GM12865 (cell line): ENCODE measurements at places on chromosomes 7 and 10.
A peak's percentile ranks its signal among the peaks of the same experiment; 100 is the strongest.

- no peak for DNase-seq
Observed at GRCh38 chr10:58857251-58857805, 319.1 kb upstream of the PHYHIPL start.

DNA sequence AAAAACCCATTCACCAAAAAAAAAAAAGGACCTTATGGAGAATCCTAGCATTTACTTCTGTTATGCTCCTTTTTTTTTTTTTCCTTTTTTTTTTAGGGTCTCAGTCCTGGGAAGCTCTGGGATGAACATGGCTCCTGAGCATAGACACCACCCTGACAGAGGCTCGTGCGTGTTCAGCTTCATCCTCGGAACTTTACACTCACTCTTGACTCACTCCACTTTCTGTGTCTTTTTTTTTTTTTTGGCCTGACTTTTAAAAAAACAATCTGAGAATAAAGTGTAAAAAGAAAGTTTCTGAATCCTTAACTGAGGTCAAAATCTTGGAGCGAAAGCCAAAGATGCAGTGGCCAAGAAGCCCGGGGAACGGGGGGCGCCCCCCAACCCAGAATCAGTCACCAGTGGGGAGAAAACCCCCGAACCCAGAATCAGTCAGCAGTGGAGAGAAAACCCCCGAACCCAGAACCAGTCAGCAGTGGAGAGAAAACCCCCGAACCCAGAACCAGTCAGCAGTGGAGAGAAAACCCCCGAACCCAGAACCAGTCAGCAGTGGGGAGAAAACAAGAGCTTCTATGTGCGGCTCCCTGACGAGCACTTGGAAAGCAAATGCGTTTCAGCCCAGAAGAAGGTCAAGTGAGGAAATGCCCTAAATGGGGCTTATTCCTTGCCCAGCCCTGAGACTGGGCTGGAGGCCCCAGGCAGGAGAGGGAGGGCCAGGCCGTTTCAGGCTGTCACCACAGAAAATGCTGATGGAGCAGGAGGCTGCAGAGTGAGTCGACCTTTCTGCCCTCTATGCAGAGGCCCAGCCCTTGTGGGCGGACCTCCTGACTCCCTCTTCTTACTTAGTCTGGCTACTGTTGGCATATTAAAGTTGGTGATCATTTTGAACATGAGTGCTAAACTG is 19.0 kb upstream of the PFKP start:
- no peak for DNase-seq

GRCh38 chr7:131097662-131098376 is 229.9 kb upstream of the MKLN1 start:
- peak; percentile 13 for DNase-seq

DNA sequence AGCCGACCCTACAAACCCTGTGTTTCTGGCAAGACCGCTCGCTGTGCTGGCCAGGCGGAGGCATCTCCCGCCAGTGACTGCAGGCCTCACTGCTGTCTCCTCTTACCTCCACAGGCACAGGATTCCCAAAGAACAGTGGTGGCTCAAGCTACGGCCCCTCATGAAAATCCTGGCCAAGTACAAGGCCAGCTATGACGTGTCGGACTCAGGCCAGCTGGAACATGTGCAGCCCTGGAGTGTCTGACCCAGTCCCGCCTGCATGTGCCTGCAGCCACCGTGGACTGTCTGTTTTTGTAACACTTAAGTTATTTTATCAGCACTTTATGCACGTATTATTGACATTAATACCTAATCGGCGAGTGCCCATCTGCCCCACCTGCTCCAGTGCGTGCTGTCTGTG is 36.2 kb downstream of the PITRM1 start:
- no peak for DNase-seq

DNA sequence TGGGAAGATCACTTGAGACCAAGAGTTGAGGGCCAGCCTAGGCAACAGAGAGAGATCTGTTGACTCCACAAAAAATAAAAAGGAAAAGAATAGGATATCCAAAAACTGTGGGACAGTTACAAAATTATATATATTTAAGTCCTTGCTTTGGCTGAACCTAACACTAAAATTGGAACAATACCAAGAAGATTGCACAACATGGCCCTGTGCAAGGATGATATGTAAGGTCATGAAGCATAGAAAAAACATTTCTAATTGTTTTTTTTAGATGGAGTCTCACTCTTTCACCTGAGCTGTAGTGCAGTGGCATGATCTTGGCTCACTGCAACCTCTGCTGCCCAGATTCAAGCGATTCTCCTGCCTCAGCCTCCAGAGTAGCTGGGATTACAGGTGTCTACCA is 139.0 kb downstream of the TPST1 start:
- no peak for DNase-seq

DNA sequence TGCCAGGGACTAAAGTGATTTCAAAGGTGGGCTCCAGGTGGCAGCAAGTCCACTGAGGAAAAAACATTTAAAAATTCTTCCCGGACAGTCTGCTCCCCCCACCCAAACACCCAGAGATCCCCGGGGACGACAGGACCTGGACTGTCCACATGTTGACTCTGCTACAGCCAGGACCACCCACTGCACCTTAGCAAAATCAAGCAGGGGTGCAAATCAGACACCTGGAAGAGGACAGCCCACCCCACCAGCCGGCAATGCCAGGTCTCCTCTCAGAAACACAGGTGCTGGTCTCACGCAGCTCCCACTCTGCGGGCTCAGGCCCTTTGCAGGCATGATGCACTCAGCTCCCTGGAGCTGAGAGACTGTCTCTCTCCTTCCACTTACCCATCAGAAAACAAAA is 251.9 kb downstream of the TNS3 start:
- DNase-seq = no peak

DNA sequence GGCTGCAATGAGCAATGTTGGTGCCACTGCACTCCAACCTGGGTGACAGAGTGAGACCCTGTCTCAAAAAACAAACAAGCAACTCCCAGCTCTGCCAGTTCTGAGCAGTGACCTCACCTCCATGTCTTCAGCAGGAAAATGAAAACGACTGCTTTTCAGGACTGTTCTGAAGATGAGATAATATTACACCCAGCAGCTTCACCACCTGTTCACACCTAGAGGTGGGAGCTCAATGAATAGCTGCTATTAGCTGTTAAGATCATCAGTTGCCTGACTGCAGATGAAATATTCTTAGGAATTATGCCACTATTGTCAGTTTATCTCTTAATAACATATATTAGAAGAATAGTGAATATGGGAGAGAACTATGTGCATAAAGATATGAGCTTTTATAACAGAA is 48.4 kb upstream of the CYTH3 start:
- no peak for DNase-seq

DNA sequence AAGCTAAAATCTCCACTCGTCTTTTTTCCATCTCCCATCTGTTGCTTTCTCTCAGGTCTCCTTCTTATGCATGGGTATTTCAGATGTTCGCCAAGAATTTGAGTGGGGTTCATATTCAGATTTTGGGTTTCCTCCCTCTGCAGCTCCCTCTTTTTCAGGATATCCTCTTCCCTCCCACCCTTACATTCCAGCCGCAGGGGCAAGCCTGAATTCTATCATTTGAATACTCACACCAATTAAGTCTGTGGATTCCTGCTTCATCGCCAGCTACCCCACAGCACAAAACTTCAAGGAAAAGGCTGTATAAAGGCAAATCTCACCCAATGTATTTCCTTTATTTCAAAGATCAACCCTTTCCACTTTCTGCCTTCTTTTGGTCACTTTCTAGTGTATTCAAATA is 41.6 kb upstream of the FOXI2 start:
- DNase-seq = no peak

- no peak for DNase-seq
Observed at GRCh38 chr7:80596933-80597517, 41.4 kb upstream of the CD36 start.

DNA sequence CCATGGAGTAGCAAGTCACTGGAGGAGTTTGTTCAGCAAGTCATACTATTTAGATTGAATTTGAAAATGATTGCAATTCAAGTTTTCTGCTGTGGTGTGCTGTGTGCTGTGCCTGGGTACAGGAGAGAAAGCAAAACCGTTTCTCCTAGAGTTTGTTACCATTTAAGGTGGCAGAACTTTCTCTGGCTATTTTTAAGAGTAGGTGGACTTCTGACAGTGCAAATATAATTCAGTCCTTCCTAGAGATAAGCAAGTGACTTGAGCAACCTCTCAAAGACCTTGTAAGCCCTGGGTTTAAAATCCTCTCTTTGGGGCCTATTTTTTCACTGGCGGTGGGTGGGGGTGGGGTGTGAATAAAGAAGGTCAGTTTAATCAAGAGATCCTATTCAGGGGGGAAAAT is 42.9 kb upstream of the FGL2 start:
- DNase-seq = no peak

- DNase-seq = no peak
Observed at GRCh38 chr10:86300399-86300925, 66.1 kb downstream of the GRID1 start.

GRCh38 chr10:12503311-12503710 is 154.0 kb downstream of the CAMK1D start:
- DNase-seq = no peak

GRCh38 chr7:11478882-11479281 is 353.1 kb downstream of the THSD7A start:
- no peak for DNase-seq

DNA sequence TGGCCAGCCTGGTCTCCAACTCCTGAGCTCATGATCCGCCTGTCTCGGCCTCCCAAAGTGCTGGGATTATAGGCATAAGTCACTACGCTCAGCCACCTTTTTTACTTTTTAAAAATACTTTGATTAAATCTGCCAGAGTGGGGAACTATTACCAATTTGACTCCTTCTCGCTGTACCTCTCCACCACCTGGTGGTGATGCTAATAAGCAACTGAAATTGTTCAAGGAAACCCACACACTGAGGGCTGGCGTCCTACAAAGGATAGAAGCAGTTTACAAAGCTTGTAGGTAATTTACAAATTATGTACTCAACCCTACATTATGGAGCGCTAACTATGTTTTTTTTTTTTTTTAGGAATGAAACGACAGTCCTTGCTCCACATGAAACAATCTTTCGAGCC is 111.1 kb downstream of the CPED1 start:
- peak; percentile 5 for DNase-seq

GRCh38 chr7:24656608-24657007 is 83.4 kb downstream of the PALS2 start:
- no peak for DNase-seq

- no peak for DNase-seq
Observed at GRCh38 chr7:137975768-137976167, 26.1 kb downstream of the CREB3L2 start.

DNA sequence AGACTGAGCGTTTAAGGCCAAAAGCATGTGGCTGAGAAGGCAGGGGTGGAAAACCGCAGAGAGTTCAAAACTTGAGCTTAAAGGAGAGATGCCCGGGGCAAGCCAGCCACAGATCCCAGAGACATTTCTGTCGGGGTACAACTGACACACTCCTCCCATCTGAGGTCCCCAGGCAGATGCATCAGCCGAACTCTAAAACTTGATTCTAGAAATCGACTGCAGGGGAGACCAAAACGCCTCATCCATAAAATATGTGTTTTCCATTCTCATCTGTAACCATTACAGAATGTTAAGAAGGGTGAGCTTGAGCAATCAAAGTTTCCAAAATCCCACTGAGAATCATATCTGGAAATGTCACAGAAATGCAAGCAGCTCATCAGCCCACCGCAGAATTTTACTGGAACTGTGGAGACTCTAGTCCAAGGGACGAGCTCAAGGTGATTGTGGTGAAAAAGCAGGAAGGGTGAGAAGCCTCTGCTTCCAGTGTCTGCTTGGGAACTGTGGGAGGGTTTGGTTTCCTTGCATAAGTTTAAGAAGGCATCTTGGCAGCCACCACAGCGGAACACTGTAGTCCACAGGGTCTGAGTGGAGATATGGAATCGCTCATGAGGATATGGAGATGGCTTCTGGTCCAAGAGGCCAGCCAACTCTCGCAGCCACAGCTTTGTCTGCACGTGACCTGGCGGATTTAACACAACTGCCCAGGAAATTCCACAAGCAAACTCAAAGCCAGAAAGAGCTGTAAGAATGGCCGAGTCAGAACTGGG is 249.2 kb downstream of the SFMBT2 start:
- no peak for DNase-seq

DNA sequence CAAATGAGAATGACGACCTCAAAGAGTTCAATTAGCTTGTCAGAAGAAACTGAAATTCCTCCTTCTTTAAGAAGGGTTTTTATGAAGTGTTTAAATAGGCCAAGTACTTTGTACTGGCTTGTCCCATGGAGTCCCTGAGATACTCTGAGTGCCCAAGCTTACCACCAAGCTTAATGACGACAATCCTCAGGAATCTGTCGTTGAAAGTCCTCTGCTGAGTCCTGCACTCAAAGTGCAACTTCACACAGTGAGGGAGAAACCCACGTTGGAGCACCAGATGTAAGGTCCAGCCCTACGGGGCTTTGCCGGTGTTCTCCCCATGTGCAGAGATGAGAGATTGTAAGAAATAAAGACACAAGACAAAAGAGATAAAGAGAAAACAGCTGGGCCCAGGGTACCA is 42.8 kb upstream of the AKR1C2 start:
- DNase-seq = no peak

GRCh38 chr10:96260014-96260413 is 11.4 kb downstream of the BLNK start:
- DNase-seq = no peak

DNA sequence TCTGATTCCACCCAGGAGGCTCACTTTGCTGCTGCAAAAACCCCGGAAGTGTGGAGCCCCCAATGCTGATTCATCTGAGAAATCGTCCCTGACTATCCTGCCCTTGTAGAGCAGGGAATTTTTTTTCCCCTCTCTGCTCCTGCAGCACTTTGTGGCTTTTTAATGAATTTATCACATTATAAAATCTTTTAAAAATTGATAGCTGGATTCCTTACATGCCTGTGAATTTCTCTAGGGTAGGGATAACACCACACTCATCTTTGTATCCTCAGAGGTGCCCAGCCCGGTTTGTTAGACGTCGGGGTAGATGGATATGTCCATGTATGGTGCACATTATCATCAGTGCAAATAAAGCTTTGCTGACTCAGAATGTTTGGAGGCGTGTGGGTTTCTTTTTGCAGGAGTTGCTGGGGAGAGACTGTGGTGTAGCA is 185.7 kb downstream of the STK31 start:
- DNase-seq = no peak

DNA sequence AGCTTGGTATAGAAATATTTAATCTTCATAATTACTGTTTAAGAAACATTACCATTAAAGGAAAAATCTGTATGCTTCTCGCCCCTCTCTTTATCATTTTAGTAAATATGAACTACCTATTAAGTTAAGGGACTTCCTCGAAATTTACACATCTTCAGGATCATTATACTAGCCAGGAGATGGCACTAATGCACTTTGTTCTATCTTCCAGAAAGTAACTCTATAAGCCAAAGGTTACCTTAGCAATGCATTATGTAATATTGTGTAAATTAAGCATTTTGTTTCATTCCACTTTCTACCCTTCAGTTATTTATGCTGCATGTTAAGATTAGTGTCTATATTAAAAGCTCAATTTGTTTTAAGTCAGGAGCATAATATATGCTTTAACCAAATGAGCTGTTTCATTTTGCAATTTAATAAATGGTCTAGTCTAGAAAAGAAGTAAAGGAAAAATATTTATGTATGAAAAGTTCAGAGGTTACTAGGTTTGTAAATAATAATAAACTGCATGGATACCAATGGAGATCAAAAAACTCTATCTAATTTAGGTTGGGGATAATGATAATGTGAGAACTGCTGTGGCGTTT is 128.5 kb downstream of the ANKRD7 start:
- DNase-seq = peak; percentile 20
